ENCODE measurements at places on chromosomes 5 and 9.
A peak's percentile ranks its signal among the peaks of the same experiment; 100 is the strongest.

GRCh38 chr9:116646661-116647514, 40.2 kb upstream of the TRIM32 start:
- DNase-seq: peak; percentile 48

DNA sequence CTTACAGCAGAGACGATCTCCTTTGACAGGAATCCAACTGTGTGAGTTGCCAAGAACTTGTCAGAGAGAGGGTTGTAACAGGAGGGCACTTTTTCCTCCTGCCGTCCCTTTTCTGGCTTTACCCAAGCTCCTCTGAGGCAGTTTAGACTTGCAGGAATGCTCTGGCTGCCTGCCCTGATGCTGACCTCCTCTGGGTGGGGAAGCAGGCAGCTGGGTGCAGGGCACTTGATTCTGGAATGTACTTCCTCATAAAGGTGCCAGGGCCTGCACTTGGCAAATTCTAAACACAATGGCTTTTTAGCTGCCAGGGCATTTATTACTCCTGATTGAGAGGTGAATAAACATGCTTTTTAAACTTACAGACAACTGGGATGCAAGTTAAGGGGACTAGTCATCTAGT, 190.4 kb downstream of the EPB41L4A start:
- no peak for DNase-seq

DNA sequence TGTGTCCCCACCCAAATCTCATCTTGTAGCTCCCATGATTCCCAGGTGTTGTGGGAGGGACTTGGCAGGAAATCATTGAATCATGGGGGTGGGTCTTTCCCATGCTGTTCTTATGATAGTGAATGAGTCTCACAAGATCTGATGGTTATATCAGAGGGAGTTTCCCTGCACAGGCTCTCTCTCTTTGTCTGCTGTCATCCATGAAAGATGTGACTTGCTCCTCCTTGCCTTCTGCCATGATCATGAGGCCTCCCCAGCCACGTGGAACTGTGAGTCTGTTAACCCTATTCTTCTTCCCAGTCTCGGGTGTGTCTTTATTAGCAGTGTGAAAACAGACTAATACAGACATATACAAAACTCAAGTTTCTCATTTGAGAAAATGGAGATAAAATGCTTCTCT, 139.3 kb downstream of the FBXL7 start:
- no peak for DNase-seq

DNA sequence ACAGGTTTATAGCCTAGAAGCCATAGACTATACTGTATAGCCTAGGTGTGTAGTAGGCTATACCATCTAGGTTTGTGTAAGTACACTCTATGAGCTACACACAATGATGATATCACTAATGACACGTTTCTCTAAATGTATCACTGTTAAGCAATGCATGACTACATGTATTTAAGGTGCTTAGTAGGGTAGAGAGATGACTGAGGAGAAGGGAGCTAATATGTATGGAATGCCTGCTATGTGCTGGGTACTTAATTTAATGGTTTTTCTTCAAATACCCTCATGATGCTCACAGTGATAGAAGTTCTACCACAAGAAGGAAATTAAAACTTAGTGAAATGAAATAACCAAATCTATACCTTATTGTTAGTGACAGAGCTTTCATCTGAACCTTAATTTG, 1785.5 kb downstream of the EFNA5 start:
- DNase-seq: no peak

DNA sequence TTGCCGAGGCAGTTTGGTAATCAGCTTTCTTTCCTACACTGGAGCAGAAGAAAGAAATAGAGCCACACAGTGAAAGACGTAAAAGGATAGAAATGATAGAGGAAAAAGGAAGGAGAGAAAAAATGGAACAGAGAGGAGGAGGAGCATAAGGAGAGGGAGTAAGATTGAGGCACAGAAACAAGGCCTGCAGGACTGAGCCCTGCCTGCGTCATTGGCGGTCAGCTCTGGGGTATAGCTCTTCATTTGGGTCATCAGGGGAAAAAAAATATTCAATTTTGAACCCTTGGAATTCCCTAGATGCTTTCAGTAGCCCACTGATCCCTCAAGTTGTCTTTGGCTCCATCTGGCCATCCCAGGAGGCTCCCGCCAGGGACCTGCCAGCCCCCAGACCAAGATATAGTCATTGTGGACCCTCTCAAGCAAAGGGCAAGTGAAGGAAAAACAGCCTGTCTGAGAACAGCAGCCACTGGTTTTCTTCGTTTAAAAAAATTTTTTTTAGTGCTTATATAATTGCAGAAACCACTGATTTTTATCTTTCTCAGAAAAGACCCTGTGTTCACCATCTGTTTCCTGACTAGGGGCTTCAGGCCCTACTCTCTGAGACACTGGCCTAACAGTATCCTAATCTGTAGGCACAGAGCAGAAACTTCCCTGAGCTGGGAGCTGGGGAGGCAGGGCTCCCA, 31.3 kb upstream of the MATR3 start:
- DNase-seq: no peak

- no peak for DNase-seq
These were observed 12.9 kb upstream of the MEF2C start for GRCh38 chr5:88895681-88896501.

GRCh38 chr9:79195879-79196278, 375.9 kb upstream of the TLE4 start:
- DNase-seq: no peak

- no peak for DNase-seq
These were observed 208.3 kb upstream of the VLDLR start for GRCh38 chr9:2413160-2413805.

DNA sequence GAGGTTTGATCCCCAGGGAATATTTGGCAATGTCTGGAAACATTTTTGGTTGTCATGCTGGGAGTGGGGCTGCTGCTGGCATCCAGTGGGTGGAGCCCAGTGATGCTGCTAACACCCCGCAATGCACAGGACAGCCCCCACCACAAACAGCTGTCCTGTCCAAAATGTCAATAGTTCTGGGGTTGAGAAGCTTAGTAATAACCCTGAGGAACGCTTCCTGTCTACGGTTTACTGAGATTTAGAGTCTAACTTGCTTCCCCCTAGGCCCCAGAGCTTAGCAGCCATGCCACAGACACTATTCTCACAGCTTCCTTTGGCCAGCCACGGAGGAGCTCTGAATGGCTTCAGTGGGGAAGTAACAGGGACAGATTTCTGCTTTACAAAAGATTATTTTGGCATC, 66.5 kb downstream of the MSX2 start:
- no peak for DNase-seq

DNA sequence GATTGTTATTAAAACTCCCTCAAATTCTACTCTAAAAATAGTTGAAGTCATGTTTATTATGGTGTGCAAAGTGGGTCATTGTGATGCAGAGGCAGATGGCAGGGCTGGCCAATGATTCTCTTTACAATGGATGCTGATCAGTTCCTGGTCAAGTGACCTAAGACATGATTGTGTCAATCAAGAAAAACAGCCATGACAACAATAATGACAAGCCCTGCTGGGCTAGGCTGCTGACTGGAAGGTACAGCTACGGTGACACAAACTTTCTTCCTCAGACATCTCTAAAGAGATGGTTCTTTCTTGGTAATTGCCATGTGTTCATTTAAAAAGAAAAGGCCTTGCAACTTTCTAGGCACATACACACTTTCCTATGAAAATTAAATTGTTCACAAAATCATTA, 3.6 kb downstream of the SLC24A2 start:
- peak; percentile 19 for DNase-seq

DNA sequence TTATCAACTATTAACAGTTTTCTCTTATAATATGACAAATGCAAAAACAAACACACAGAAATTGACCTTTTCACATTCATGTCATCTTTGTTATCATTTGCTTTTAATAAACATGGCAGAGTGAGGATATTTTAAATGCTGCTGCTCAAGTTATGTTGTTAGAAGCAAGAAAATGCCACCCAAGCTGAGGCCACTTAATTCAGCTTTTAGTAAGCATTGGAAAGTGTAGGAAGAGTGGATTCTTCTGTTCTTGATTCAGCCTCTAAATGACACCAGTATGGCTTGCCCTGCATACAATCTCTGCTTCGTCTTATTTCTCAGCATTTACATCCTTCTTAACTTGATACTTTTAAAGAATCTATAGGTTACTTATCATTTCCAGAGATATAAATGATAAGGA, 420.4 kb upstream of the POU5F2 start:
- DNase-seq: no peak

DNA sequence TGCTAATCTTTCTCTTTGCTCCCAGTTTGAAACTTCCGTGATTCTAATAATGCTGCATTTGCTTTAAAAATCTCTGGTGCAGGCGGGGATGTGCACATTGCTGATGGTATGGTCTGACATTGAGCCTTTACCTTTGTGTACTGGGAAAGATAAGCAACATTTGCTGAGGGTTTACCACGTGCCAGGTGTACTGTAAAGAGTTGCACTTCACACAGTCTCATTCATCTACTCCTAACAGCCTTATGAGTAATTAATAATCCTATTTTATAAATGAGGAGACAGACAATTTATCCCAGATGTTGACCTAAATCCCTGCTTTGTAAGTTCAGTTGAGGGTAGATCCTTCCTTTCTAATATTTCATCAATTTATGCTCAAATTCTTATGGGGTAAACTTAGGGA, 726 bp upstream of the ADGRV1 start:
- no peak for DNase-seq

GRCh38 chr9:89542401-89543021, 44.6 kb upstream of the SEMA4D start:
- peak; percentile 79 for DNase-seq

DNA sequence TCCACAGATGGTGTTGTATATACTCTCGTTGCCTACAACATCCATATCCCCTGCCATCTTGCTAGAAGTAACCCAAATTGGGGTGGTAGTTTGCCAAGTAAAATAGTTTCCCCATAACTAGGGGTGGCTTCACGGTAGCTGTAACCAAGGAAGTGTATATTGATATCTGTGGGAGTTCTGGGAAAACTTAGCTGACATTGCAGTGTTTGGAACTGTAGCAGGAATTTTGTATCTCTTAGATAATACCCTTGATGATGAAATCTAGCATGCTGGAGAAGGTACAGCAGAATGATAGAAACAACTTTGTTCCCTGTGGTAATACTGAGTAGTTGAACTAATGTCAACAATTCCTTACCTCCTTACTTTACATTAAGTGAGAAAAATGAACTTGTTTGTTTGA, 29.8 kb downstream of the FBXL7 start:
- no peak for DNase-seq

- DNase-seq: no peak
These were observed 91.1 kb downstream of the BARX1 start for GRCh38 chr9:93864032-93864431.

DNA sequence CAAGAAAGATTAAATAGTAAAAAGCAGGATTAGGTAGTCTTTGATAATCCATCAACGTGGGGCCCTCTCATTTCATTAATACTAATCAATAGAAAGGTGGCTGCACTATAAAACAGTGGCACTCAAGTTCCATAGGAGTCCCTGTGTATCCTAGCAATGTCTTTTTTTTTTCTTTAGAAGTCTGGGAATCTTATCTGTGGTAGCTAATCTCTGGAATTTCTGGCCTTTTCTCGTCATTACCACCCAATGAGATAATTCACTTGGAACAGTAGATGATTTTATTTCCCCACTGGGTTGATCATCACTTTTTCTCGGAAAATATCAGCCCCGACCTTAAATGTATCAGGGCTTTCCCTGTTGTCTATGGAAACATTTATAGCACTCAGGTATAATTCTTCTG, 86.8 kb upstream of the CDH6 start:
- DNase-seq: no peak

DNA sequence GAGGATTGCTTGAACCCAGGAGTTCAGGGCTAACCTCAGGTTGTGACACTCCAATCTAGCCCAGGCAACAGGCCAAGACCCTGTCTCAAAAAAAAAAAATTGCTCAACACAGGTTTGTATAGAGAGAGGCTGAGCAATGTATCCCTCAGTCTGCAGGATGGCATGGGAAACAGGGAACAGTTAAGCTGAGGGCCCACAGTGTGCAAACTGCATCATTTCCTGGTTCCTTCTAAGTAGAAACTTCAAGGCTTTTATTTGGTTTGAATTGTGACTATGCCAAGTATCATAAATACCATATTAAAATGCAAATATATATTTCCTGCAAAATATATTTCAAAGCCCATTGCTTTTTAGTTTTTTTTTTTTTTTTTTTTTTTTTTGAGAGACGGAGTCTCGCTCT, 13.7 kb upstream of the ROPN1L start:
- no peak for DNase-seq

GRCh38 chr9:115694991-115695390, 458.6 kb upstream of the PAPPA start:
- no peak for DNase-seq

- no peak for DNase-seq
These were observed 9.7 kb downstream of the MRPL36 start for GRCh38 chr5:1789834-1790471.
